ENCODE measurements at places on chromosomes 1 and 21. TPM values are rescaled to one million over a fixed set of nuclear protein-coding genes. Genes with fewer than 3 reads are reported as not detected.

The SH2D5 gene
- not detected for total RNA-seq

The PRRX1 gene
- total RNA-seq = 0.79 TPM

The SLC16A4 gene
- 113 TPM for total RNA-seq

The TMEM269 gene
- 0.22 TPM for total RNA-seq

The LZIC gene
- total RNA-seq = 18.1 TPM

The INAVA gene
- 2.4 TPM for total RNA-seq

The KRTAP7-1 gene
- not detected for total RNA-seq

The SPRR2B gene
- not detected for total RNA-seq

The CELA2B gene
- total RNA-seq = not detected
